NCI-H510A treated with DMSO at 0.1 percent for 48 hours (cell line): ENCODE measurements at places on chromosomes 2 and 18.

- no peak for DNase-seq
Measured at GRCh38 chr2:9819551-9819950, 23.7 kb upstream of the TAF1B start.

DNA sequence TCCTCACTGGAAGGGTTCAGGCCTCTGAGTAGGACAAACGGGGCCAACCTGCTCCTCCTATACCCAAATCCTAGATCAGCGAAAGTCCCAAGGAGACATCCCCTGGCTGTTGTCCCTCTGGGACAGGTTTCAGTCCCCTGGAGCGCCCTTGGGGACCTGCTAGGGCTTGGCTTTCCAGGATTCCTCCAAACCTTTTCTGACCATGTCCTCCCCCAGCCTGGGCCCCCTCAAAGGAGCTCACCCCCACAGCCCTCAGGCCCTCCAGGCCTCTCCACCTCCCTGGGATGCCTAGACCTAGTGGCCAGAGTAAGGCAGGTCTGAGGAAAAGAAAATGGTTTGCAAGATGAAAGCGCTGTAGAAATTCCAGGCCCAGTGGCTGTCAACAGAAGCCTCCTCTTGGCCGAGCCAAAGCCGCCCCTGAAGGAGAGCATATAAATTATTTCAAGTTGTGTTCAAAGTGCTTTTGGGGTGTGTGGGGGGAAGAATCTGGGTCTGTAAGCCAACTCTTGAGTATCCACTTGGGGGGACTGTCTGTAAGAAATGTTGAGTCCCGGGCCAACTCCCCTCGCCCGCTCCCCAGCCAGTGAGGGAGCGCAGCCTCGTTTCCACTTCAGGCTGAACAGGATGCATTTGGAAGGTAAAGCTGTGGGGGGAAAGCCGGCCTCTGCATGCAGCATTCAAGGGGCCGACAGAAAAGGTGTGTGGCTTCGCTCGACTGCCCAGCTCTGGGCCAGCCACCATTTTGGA, 158.6 kb downstream of the DYSF start:
- DNase-seq = no peak

DNA sequence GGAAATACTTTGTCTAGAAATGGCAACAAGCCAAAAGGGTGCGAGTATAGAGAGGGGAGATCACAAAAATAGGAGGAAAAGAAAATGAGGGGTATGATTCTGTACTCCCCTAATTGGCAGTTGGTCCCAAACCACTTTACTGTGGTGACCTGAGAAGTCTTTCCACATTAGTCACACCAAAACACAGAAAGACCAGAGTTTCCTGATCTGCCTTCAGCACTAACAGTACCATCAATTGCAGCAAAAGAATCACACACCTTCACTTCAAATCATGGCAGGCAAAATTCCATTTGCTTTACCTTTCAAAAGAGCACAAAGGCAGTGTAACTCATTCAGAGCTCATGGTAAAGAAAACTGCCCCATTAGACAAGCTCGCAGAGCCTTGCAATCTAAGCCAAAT, 86.8 kb downstream of the ALK start:
- DNase-seq = no peak

DNA sequence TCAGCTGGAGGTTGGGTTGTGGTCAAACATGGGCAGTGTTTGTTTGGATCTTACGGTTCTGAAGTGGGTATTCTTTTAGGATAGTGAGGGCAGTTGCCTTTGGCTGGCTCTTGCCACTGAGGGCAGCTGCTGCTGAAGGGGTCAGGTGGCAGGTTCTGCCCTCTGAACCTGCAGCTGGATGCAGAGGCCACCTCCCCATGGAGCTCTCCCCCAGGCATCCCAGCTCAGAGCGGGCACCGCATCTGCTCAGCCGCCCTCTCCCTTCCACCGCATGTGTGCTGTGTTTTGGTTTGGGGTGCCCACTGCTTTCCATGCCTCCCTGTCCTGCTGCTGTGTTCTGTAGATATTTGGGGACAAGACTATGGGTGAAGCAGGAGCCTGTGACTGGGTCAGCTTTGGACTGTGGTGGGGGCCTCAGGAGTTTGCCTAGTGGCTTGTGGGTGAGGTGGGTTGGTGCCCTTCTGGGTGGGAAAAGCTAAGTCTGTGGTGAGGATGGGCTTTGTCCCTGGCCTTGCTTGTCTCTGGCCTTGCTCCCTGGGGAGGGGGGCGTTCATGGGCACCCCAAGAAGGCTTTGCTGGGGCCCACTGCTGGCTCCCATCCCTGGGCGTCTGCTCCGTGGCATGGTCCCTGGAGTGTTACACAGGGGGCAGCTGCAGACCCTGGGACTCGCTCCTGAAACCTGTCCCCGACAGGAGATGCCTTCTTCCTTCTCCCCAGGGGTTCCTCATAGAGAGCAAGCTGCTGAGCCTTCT, 28.5 kb downstream of the OTOF start:
- no peak for DNase-seq

- no peak for DNase-seq
Measured at GRCh38 chr2:102621630-102622029, 2.3 kb downstream of the SLC9A2 start.

DNA sequence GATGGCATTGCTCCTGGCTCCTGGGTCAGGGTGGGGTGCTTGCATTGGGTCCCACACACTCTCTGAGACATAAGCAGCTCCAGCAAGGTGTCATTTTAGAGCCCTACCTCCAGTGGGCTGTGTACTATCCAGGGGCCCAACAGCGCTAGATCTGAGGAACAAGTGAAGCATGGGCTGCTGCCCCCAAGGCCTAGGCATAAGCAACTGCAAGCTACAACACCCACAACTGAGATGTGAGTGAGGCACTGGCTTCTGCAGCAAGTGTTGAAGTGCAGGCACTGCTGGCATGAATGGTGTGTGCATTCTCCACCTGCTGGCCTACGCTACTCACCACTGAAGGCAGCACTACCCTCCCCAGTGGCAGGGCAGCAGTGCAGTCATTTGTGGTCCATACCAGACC, 81.0 kb upstream of the STK39 start:
- DNase-seq = no peak

GRCh38 chr2:72236445-72237067, 88.9 kb upstream of the CYP26B1 start:
- DNase-seq = no peak

GRCh38 chr2:227016894-227017293, 147.1 kb downstream of the COL4A4 start:
- no peak for DNase-seq

DNA sequence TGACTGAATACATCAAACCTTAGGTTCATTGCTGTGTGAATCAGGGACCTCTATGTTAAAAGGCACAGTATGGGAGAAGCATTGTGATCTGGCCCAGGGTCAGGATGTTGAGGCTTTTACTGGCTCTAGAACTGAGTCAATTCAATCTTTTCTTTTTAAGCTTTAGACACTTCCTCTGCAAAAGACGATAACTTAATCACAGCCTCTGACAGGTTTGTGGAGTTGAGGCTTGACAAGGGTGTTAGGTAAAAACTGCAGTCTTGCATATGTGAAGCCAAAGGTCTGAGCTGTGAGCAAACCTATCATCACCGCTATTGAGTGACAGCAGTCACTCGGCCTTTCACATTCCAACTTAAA, 17.3 kb upstream of the ARHGAP25 start:
- no peak for DNase-seq

DNA sequence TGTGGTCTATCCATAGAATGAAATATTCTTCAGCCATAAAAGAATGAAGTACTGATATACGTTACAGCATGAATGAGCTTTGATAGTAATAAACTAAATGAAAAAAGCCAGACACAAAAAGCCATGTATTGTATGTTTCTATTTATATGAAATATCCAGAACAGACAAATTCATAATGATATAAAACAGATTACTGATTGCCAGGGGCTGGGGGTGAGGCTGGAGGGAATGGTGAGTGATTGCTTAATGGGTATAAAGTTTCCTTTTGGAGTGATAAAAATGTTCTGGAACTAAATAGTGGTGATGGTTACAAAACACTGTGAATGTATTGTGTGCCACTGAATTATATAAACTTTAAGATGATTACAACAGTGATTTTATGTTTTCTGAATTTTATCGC, 200.5 kb downstream of the MC4R start:
- DNase-seq = no peak

GRCh38 chr2:145268931-145269330, 749.0 kb upstream of the ZEB2 start:
- no peak for DNase-seq

DNA sequence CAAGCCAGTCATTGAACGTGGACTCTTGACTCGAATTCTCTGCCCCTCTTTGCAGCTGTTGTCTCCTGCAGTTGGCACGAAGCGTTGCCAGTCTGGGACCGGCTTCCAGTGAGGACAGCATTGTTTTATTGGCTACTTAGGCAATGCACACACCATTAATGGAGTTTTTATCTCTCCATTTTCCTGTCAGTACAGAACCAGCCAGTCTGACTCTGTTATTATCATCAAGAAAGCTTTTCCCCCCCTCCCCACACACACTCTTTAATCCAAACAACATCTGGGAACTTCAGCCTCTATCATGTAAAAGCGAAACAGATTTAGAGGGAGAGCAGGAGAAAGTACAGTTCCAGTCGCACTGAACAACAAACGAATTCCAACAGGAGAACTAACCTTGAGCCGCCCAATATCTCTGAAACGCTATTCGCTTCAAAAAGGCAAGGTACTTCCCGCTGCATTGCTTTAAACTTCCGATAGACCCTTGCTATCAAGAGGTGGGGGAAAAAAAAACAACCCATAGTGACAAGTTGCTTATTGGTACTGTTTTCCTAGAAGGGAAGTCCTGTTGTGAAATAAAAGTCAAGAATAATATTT, 38.2 kb downstream of the ACVR1 start:
- DNase-seq = peak; percentile 55

GRCh38 chr2:26314243-26314642, 31.7 kb upstream of the SELENOI start:
- no peak for DNase-seq

DNA sequence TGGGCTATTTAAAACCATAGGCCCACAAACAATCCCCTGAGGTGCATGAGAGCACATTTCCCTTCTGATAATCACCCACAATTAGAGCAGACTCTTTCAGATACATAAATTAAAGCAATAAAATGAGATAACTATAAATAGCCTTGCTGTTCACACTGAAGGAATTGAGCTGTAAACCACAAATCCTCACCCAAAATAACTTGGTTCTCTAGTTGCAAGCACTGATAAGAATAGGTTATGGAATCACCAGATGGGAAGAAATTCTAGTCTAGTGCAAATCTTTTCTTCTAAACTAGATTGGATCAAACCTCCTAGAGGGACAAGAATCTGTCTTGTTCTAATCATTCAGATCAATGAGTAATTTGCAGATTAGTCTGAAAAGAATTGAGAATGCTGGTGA, 64.6 kb downstream of the NAB1 start:
- DNase-seq = no peak

- DNase-seq = no peak
Measured at GRCh38 chr2:24903161-24904103, 16.6 kb downstream of the ADCY3 start.

GRCh38 chr2:190881084-190881597, 520 bp downstream of the GLS start:
- peak; percentile 26 for DNase-seq

GRCh38 chr2:222592176-222592575, 63.7 kb downstream of the FARSB start:
- DNase-seq = no peak
